Effector memory CD8-positive, alpha-beta T cell (primary cell): ENCODE measurements at places on chromosomes 5 and 9.

DNA sequence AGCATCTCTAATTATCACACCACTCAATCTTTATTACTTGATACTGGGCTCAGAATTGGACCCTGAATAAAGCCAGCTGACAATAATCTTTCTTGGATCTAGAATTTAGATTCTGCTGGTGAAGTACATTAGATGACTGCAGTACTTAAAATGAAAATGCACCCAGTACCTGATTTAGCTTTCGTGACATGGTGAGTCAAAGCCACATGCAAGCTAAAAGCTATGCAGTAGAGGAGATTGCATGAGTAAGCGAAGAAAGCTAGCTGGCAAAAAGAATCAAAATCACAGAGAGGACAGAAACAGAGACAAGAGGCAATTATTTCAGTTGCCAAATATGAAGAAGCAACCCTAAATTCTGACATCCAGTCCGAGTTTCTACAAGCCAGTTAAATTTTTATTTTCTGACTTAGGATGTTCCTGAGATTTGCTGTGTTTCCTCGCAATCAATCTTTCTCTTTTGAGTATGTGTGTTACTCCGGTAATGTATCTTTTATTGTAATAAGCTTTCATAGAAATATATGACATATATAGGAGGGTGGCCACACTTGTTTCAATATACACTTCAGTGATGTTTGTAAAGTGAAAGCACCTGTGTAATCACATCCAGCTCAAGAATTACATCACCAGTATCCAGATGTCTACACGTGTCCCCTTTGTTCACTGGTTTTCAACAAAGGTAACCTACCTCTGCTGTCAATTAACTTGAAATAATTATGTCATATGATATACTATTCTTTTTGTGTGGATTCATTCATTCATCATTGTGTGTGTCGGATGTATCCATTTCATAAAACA is 101.7 kb downstream of the CDH18 start:
- no peak overlapping the region for H3K4me3 ChIP-seq
- no peak for DNase-seq
- no peaks in the 10 kb centered on the region for H3K4me1 ChIP-seq
- H3K27ac ChIP-seq = no peak overlapping the region
- no peaks in the 10 kb centered on the region for H3K27me3 ChIP-seq
- H3K36me3 ChIP-seq = no peaks in the 10 kb centered on the region

GRCh38 chr5:111299067-111299481 is 74.9 kb downstream of the CAMK4 start:
- H3K27me3 ChIP-seq = no peaks in the 10 kb centered on the region
- H3K27ac ChIP-seq = no peak overlapping the region
- no peak for DNase-seq
- H3K4me3 ChIP-seq = no peak overlapping the region

- no peaks in the 10 kb centered on the region for H3K27me3 ChIP-seq
- H3K36me3 ChIP-seq = no peaks in the 10 kb centered on the region
- no peak overlapping the region for H3K27ac ChIP-seq
- DNase-seq = no peak
Measured at GRCh38 chr9:107727086-107727780, 237.7 kb upstream of the KLF4 start.

DNA sequence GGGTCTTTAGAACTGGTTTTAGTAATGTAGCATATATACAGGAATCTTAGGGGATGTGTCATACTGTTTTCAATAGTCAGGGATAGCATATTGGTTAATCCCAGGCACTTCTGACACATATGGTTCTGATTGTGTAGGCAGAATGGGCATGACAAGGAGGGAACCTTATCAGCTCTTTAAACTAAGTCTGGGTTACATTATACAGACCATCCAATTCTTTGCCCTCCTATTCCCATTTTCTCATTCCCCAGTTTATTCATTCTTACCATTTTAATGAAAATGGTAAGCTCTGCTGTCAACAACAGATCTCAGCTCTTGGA is 85.1 kb downstream of the NDUFAF2 start:
- no peak for DNase-seq
- peaks cover 5% of the 10 kb centered on the region for H3K4me1 ChIP-seq

DNA sequence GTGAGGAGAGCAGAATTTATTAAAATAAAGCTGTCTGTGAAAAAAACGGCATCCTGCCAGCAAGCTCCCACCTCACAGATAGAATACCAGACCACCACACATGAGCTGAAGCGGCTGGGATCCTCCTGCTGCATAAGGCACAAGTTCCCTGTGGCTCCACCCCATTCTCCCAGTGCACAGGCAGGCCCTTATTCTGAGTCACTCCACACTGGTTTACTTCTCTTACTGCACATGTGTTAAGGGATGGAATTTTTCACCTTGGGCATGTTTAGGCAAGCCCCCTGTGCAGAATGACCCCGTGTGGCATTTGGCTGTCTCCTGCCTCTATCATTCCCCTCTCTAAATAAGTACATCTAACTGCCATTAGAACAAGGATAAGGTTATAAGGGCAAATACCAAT is 115.0 kb upstream of the ELAVL2 start:
- H3K27me3 ChIP-seq = no peaks in the 10 kb centered on the region
- H3K4me1 ChIP-seq = no peaks in the 10 kb centered on the region
- no peak overlapping the region for H3K4me3 ChIP-seq
- no peaks in the 10 kb centered on the region for H3K36me3 ChIP-seq
- no peak overlapping the region for H3K27ac ChIP-seq

GRCh38 chr5:14715481-14715880 is 51.0 kb downstream of the OTULIN start:
- H3K27me3 ChIP-seq = no peaks in the 10 kb centered on the region
- H3K27ac ChIP-seq = peak overlapping the region; percentile 87
- peaks cover 17% of the 10 kb centered on the region for H3K4me1 ChIP-seq
- no peak overlapping the region for H3K4me3 ChIP-seq
- H3K36me3 ChIP-seq = peaks cover 42% of the 10 kb centered on the region

- no peaks in the 10 kb centered on the region for H3K27me3 ChIP-seq
- DNase-seq = no peak
- no peak overlapping the region for H3K4me3 ChIP-seq
Measured at GRCh38 chr5:63217422-63217821, 638.8 kb downstream of the LRRC70 start.

DNA sequence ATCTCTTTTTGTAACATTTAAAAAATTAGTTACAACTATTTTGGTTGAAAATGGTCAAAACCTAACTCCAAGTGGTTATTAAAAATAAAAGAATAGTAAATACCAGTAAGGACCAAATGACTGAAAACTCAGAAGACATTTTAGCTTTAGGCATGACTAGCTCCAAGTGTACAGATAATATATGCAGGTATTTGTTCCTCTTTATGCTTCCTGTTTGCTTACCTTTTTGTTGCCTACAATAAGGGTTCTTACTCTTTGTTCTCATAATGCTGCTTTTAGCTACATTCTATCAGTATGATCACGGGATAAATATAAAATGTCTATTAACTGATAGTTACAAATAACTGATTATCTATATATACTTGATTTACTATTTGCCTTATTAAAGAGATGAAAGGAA is 259.6 kb downstream of the CDH12 start:
- H3K4me3 ChIP-seq = no peak overlapping the region
- no peaks in the 10 kb centered on the region for H3K4me1 ChIP-seq
- H3K27ac ChIP-seq = no peak overlapping the region

DNA sequence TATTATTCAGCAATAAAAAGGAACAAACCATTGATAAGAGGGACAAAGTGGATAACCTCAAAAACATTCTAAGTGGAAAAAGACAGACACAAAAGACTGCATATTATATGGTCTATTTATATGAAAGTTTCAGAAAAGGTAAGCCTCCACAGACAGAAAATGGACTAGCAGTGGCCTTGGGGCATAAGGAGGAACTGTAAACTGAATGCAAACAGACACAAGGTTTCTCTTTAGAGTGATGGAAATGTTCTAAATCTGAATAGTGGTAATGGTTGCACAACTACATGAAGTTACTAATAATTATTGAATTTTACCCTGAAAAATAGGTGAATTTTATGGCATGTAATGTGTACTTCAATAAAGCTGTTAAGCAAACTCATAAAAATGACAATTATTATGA is 286.3 kb upstream of the PAPPA start:
- no peaks in the 10 kb centered on the region for H3K36me3 ChIP-seq

- no peaks in the 10 kb centered on the region for H3K4me1 ChIP-seq
- H3K27me3 ChIP-seq = no peaks in the 10 kb centered on the region
- H3K27ac ChIP-seq = no peak overlapping the region
- H3K4me3 ChIP-seq = no peak overlapping the region
- H3K36me3 ChIP-seq = no peaks in the 10 kb centered on the region
- no peak for DNase-seq
Measured at GRCh38 chr5:58043032-58043945, 416.6 kb downstream of the PLK2 start.

DNA sequence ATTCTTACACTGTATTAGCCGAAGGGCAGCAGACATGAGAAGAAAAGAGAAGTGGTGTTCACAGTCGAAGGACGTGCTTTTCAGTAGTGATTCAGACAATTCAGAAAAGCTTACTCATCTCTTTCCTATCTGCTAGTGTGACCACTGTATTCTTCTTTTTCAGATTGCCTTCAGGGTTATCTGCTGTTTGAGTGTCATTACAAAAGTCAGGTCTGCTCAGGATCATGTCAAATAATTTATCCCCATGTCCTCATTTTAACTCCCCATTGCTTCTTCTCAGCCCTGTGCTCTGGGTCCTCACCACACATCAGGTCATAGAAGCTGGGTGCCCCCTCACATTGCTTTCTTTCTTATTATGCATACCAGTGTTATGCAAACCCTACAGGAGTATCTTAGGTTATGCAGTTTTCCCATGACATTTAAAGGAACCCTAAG is 394.0 kb downstream of the CETN3 start:
- H3K36me3 ChIP-seq = no peaks in the 10 kb centered on the region
- H3K27me3 ChIP-seq = no peaks in the 10 kb centered on the region
- H3K4me3 ChIP-seq = no peak overlapping the region
- no peak for DNase-seq
- H3K4me1 ChIP-seq = no peaks in the 10 kb centered on the region

DNA sequence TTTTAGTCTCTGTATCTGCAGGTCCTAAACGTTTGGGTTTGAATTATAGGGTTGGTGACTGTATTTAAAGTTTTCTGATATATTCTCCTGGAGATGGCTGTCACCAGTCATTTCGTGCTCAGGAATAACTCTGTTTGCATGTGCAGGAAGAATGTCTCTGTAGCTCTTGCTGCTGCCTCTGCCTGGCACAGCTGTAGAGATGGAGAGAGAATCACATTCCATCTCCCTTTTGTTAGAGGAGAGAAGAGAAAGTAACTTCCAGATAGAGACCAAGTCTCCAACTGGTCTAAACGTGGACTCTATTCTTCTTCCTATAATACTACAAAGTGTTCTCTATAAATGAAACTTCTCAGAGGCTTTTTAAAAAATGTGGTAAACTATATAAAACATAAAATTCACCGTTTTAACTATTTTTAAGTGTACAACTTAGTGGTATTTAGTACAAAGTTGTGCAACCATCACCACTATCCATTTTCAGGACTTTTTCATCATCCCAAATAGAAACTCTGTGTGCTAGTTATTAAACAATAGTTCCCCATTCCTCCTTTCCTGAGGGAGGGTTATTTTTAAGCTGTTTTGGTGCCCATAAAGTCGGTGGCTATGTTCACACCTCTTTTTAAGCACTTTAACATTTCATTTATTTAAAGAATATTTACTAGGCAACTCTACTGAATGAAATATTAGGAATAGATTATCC is 20.7 kb upstream of the STARD4 start:
- peak overlapping the region; percentile 92 for H3K27ac ChIP-seq
- H3K4me1 ChIP-seq = peaks cover 17% of the 10 kb centered on the region
- H3K4me3 ChIP-seq = no peak overlapping the region
- peaks cover 12% of the 10 kb centered on the region for H3K27me3 ChIP-seq

DNA sequence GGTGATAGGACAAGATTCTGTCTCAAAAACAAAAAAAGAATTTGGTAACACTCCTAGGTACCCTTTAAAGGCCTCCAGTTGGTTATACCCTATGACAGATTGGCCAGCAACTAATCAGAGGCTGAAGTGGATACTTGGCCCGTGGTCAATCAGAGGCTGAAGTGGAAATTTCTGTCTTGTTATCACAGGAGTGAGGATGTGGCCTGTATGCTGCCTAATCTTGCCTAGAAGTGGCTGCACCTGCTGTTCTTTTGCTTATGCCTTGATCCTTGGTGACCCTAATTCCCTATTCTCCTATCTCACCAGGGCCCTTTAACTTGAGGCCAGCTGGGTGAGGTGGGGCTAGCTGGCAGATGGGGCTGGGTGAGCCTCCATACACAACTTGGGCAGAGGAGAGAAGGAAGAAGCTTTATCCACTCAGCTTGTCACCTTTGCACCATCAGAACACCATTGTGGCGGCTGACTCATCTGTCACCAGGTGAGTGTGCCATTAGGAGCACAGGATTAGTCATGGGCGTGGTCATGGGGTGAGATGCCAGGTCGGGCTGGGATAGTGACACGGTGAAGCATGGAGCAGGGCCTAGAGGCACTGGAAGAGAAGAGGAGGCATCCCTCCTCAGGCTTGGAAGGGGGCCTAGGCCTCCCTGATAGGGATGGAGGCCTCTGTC is 41.5 kb downstream of the SAR1B start:
- DNase-seq = no peak
- no peak overlapping the region for H3K27ac ChIP-seq
- no peak overlapping the region for H3K4me3 ChIP-seq
- H3K27me3 ChIP-seq = no peaks in the 10 kb centered on the region

DNA sequence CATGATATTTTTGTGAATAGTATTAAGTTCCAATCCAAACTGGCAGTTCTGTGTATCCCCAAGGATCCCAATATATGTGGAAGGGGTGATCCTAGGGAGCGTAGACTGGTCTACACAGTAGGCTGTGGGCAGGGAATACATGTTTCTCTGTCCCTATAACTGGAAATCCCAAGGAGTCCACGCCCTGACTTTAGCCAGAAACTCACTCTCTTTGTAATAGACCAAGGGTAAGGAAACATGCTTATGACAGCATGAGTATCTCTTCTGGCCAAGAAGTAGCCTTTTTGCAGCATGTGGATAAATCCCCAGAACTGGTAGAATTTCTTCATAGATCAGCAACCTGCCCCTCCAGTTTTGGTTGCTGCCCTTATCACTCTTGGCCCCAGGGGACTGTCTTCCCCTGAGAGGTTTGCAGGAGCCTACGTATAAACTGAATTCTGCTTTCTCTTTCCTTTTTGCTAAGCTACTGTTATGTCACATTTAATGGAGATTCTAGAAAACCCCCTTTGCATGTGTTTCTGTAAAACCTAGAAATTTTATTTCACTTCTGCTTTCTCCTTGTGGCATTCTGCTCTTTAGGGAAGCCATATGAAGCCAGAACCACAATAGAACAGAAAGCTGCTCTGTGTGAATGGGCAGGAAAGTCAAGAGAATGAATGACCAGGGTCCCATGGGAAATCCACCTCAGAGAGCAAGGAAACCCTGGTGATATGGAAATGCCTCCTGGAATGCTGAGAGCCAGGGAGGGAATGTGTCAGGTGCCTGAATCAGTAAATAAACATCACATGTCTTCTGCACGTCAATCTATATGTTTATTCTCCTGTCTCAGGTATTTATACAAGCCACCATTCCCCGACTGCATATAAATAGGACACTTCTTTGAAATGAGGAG is 3.5 kb downstream of the IFNA2 start:
- H3K27me3 ChIP-seq = peaks cover 52% of the 10 kb centered on the region
- H3K36me3 ChIP-seq = no peaks in the 10 kb centered on the region
- H3K27ac ChIP-seq = no peak overlapping the region
- DNase-seq = no peak
